CD14-positive monocyte (primary cell): ENCODE measurements at places on chromosomes 1 and 21.

- peak; percentile 58 for DNase-seq
Measured at GRCh38 chr21:37368541-37369279, 2.1 kb downstream of the DYRK1A start.

DNA sequence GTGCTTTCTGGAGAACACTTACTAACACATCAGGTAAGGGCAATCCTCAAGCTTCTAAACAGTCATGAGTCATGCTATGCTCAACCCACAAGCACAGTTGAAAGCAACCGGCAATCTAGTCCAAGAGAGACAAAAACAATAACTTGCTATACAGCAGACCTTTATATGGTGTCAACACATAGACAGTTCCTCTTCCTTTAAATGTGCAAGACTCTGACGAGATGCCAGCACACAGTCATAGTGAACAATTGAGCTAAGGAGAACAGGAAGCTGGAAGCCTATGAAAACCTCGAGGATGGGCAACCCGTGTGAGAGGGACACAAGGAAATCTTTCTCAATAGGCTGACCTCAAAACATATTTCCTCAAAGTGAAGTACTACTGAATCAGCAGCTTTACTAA is 5.3 kb downstream of the ADIPOR1 start:
- peak; percentile 99 for DNase-seq

DNA sequence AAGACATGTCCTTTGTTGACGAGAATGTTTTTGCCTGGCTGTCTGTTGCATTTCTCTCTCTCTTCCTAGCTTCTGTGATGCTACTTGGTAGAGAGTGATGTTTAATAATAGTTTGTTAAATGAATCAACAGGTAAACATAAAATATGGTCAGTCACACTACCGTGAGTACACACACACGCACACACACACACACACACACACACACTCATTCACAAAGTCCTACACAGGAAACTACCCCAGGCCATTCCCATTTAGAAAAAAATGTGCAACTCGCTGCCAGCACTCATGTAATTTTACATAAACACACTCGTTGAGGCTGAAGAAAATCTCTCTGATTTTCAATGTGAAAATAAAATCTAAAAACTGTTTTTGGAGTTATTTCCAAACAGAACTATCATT is 38.7 kb downstream of the RUNX1 start:
- DNase-seq = no peak

- no peak for DNase-seq
Measured at GRCh38 chr1:30670240-30671060, 52.9 kb downstream of the MATN1 start.

DNA sequence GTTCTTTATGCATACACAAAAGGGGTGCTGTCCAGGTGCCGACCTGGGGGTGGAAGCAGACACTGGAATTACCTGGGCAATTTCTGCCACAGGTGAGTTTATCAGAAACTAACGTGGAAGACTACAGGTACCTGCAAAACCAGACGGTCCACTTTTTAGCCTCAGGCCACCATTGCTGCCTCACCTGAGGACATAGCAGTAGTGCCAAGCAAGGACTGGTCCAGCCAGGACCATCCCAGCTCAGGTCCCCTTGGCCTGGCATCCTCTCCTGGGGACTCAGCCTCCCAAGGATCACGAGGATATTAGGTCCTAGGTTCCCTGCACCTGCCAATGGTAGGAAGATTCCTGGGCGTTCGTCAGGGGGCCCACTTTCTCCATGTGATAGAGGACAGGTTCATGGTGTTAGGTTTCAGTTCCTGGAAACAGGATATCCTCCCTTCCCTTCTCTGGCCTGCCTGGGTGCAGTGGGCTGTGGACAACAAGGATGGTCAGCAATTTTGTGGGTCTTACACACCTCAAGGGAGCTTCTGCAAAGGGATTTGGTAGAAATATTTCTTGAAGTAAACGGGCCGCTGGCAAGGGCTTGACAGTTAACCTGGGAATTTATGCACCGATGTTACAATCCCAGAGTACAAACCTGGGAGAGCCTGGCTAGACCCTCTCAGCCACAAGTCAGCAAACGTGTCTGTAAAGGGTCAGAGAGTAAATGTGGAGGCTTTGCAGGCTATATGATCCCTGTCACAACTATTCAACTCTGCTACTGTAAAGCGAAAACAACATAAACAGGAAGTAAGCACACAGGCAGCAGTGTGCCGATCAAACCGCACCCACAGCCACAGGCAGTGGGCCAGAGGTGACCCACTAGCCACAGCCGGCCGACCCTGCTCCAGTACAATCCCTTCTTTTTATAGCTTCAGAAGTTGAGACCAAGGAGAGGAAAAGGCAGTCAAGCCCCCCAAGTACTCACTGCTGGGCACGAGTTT is 71.4 kb upstream of the RAB4A start:
- peak; percentile 84 for DNase-seq

DNA sequence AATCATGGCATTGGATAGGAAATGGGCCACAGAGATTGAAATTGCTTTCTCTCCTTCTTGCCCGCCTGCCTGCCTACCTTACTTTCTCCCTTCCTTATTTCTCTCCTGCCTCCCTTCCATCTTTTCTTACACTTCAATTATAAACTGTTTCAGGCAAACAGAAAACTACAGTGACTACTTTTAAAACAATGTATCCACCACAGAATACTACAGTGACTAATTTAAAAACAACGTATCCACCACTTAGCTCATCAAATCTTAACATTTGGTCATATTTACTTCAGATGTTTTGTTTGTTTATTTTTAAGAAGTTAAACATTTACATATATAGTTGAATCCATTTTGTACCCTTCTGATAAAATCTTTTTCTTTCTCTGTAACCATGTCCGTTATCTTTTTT is 54.4 kb downstream of the SNRPE start:
- DNase-seq = no peak

DNA sequence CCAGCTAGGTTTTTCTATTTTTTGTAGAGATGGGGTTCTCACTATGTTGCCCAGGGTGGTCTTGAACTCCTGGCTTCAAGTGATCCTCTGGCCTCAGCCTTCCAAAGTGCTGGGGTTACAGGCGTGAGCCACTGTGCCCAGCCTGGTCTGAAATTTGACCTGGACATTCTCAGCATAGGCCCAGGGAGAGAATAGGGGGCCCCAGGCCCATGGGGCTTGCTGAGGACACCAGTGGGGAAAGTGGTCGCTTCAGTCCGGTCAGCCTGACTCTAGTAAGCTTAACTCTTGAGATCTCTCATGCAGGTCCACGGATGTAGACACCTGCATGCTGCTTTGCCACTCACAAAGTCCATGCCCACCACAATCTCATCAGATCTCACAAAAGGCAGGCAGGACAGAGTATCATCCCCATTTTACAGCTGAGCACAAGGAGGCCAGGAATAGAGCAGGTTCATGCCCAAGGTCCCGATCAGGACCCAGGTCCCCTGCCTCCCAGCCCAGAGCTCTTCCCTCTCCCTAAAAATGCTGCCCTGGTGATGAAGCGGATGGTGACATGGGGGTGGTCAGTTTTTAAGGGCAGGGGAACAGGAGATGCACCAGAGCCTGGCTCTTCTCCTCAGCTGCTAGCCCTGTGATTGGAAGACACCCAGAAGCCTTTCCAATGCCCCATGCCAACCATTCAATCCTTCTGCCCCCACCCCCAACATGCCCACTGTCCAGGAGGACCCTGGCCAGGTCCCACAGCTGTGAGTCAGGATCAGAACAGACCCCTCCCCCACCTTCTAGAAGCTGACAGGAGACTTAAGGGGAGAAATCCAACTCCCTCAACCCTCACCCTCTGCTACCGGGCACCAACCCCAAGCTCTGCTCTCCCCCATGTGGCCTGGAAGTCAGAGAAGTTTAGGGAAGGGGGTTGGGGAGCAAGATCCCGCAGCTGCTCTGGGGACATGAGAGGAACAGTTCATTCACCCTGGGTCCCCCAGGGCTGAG is 1.8 kb downstream of the FHL3 start:
- peak; percentile 15 for DNase-seq

DNA sequence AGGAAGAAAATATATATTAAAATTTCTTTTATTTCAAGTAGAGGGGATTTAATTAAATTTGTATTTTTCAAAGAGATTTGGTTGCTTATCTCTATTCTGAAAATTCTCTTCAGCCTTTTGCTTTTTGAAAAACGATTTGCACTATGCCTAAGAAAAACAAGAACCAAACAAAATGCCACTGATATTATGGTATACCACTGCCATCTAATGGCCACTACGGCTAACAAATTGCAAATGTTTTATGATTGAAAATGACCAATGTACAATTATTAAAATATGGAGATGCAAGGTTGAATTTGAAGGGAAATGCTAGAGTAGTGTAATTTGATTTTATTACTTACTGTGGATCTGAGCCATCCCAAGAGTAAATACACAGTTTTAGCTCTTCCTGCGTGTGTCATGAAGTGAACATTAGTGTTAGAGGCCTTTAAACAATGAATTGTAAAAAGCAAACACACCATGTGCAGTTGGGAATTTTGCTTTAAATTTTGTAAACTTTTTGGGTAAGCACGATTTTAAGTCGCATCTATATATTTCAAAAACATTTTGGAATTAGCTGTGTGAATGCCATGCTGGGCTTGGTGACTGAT is 137.4 kb upstream of the USP25 start:
- DNase-seq = peak; percentile 37

- no peak for DNase-seq
Measured at GRCh38 chr1:202807451-202807925, 733 bp downstream of the KDM5B start.

GRCh38 chr1:225426395-225427234 is 1.2 kb downstream of the LBR start:
- peak; percentile 45 for DNase-seq
